ENCODE measurements at places on chromosomes 11 and 22.

DNA sequence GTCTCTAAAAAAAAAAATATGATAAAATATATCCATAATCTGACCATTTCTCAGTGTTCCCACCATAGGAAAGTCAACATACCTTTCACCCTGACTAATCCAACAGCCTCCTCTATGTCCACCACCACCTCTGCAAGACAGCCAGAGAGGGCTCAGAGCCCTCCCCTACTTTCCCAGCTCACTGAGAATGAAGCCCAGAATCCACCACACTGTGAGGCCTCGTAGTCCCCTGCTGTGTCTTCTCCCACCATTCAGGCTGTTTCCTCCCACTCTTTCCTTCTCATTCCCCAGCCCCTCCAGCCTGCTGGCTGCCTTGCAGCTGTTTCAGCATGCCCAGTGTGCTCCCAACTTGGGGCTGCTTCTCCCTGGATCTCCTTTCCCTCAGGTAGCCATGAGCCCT, 27.0 kb downstream of the SGSM3 start:
- DNase-seq, result no peak

DNA sequence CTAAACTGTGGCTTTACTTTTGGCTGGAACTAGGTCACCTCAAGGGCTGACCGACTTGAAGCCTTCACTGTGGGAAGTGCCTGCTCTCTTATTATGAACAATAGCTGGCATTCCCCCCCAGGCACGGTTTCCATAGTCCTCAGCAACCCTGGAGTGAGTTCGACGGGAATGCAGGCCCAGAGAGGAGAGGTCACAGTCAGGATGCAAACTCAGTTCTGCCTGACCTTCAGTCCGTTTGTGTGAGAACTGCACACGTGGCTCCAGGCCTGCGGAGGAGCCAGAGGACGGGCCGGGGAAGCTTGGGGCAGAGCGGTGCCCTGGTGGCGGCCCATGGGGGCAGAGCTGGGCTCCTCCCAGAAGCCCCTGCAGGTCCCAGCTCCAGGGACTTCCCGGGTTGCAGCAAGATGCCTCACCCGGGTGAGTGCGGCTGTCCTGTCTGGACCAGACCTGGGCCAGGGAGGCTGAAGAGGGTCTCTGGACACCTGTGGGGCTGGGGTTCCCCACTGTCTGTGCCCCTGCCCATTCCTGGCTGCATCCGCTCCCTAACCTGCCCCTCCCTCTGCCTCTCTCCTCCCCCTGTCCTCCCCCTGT, 17.2 kb downstream of the SLC25A18 start:
- no peak for DNase-seq

- DNase-seq, result no peak
Observed at GRCh38 chr11:65576867-65577755, 1.3 kb downstream of the EHBP1L1 start.

- DNase-seq, result peak; percentile 16
Observed at GRCh38 chr11:2138431-2139122, 612 bp downstream of the IGF2 start.

DNA sequence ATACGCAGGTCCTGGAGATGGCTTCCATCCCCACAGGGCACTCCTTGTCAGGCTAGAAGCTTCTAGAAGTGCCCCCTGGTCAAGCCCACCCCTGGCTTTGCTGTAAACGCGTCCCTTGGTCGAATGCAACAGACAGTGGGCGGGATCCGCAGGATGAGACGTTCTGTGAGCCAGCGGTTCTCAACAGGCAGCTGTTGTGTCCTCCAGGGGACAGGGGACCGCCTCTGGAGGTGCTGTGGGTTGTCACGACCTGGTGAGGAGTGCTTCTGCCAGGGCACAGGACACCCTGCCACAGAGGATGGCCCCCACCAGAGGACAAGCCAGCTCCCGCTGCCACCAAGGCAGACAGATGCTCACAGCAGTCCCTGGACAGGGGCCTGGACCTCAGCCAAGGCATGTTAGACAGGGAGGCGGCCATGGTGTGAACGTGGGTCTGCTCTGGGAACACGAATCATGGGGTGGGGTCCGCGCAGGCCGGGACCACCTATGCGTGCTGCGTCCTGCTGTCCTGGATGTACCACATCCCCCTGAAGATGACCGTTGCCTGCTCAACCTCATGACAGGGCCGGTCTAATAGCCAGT, 11.7 kb downstream of the CRELD2 start:
- no peak for DNase-seq

- no peak for DNase-seq
Observed at GRCh38 chr11:15149050-15149449, 34.3 kb downstream of the INSC start.

- no peak for DNase-seq
Observed at GRCh38 chr11:78277314-78277994, 88.7 kb downstream of the USP35 start.

- no peak for DNase-seq
Observed at GRCh38 chr22:43182726-43183125, 4.2 kb downstream of the TTLL12 start.

- no peak for DNase-seq
Observed at GRCh38 chr11:35907648-35908431, 36.0 kb upstream of the LDLRAD3 start.

DNA sequence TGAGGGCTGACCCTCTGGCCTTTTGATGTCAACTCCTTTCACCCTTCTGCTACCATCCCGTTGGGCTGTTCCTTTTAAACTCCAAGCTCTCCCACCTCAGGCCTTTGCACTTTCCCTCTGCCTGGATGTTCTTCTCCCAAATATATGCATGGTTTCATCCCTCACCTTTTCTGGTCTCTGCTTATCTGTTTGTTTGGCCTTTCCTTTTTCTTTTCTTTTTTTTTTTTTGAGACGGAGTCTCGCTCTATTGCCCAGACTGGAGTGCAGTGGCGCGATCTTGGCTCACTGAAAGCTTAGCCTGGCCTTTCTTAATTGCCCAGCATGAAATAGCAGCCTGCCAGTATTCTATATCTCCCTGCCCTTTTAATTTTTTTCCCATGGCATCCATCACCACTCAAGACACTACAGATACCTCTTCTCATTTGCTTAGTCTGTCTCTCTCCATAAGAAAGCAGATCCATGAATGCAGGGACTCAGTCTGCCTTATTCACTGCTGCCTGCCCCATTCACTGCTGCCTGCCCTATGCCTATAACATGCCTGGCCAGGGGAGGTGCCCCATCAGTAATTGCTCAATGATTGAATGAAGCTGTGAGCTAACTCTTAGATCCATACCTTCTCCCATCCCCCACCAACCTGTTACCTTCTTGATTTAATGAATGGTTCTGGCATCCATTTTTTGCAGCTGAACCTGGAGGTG, 58.4 kb upstream of the CLTCL1 start:
- DNase-seq, result no peak

DNA sequence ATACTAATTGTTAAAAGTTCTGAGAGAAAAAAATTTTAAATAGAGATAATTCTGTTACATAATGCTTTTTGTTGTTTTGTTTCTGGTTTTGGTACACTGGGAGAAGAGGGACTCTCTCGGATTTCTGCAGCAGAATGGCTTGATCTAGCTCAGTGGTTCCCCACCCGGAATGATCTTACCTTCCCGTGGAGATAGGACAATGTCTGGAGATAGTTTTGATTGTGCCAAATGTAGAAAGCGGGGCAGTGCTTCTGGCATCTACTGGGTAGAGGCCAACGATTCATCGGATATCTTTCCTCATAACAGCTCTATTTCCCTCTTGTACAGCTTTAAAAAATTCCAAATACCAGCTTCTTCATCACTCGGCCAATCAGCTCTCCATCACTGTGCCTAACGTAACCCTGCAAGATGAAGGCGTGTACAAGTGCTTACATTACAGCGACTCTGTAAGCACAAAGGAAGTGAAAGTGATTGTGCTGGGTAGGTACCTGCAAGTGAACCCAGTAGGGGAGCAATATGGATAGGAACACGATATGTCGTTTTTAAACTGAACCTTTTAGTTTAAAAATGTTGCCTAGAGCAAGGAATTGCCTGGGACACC, 13.2 kb downstream of the CRTAM start:
- DNase-seq, result peak; percentile 41

GRCh38 chr22:40684728-40685127, 5.4 kb downstream of the MCHR1 start:
- DNase-seq, result no peak

DNA sequence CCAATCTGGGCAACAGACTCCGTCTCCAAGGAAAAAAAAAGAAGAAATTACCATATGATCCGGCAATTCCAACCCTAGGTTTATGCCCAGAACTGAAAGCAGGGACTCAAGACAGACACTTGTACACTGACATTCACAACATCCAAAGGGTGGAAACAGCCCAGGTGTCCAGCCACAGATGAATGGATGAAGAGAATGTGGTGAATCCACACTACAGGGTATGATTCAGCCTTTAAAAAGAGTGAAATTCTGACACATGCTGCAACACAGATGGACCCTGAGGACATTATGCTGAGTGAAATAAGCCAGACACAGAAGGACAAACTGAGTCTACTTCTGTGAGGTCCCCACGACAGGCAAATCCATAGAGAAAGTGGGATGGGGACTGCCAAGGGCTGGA, 43.9 kb downstream of the SGSM3 start:
- DNase-seq, result no peak

GRCh38 chr11:57761301-57762234, at the start of gene CTNND1:
TSS of gene CTNND1 (plus strand) at chr11:57761802. CDS start at chr11:57791479, 29,677 bp downstream.
- DNase-seq, result peak; percentile 99

DNA sequence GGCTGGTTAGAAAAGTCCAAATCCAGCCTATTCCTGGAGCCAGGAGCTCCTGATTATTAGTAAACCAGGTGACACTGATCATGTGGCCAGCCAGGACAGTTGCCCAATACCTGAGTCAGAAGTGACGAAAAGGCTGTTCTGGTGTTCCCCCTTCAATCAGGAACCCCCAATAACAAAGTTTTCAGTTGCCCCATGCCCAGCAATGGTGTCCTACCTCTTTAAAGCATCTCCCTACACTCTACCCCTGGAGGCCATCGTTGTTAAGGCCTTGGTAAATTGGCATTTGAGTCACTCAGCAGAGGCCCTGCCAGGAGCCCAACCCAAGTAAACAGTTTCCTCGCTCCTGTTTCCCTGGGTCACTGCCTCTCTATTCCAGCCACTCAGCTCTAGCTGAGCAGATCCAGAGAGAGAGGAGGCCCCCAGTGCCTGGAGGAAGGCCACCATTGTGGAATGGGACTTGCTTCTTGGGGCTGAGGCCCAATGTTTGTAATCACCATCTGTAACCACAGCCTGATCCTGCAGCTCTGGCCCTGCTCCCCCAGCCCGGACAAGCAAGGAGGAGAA, 25.0 kb downstream of the ARHGAP1 start:
- no peak for DNase-seq

DNA sequence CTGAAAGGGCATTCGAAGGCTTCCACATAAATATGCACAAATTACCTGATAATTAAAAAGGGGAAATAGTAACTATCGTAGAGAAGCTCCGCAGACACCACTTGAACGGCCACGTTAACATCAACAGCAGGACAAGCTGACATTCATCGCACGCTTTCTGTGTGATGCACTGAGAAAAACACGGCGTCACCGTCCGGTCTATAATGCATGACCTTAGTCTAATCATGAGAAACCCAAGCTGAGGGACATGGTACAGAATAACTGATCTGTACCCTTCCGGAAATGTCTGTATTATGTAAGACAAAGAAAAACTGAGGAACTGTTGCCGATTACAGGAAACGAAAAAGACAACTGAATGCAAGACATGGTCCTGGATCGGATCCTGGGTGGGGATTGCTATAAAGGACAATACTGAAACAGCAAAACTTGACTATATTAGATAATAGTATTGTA, 678 bp upstream of the RANGAP1 start:
- DNase-seq, result peak; percentile 9

DNA sequence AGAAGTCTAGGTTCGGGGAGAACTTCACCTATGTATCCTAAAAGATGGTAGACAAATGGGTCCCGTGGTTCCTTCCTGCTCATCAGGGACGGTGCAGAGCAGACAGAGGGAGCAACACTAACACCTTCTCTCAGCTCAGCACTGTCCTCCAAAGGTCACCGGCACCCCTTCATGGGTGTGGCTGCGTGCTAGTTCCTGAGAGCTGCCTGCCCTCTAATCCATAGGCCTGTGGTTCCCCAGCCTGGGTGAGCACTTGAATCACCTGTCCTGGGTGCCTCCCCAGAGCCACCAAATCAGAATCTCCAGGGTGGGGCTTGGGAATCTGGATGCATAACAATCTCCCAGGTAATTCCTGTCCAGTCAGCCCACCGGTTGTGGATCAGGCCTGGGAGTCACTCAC, 113.9 kb upstream of the TMEM45B start:
- no peak for DNase-seq

DNA sequence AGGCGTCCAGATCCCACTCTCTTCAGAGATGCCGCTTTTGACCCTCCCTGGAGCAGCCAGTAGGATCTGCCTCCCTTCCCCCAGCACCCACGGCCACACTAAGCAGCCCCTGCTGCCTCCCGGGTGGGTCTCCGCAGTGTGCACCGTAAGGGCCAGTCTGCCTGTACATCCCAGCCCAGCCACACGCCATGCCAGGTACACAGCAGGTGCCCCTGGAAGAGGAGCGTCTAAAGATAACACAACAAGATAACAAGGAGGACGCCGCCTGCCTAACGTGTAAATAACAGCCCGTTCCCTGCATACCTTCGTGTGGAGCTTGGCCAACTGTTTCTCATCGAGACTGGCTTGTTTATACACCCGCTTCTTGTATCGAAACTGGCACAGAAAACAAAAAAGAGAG, 139.4 kb downstream of the SHANK2 start:
- no peak for DNase-seq

DNA sequence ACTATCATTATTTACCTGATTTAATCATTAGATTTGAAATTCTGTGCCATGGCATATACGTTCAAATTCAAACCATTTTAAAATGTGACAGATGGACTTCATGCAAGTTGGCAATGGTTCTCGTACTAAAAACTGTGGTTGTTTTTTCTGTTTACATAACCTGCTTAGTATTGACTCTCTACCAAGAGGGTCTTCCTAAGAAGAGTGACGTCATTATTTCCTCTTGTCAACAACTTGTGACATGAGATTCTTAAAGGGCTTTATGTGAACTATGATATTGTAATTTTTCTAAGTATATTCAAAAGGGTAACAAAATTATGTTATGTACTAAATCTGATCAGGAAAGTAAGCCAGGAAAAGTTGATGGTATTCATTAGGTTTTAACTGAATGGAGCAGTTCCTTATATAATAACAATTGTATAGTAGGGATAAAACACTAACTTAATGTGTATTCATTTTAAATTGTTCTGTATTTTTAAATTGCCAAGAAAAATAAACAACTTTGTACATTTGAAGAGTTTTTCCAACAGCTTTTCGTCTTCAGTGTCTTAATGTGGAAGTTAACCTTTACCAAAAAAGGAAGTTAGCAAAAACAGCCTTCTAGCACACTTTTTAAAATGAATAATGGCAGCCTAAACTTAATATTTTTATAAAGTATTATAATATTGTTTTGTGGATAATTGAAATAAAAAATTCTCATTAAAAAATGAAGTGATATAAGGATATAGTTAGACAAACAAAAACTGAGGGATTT, 87.0 kb downstream of the GRK3 start:
- no peak for DNase-seq

All from brain (organoid and tissue), 16 donors.